Activated T-cell treated with anti-CD3 and anti-CD28 coated beads, Interleukin-2, amount 50 U/mL, for 4 hours (primary cell): ENCODE measurements at places on chromosomes 13 and 19.
A peak's percentile ranks its signal among the peaks of the same experiment; 100 is the strongest.

DNA sequence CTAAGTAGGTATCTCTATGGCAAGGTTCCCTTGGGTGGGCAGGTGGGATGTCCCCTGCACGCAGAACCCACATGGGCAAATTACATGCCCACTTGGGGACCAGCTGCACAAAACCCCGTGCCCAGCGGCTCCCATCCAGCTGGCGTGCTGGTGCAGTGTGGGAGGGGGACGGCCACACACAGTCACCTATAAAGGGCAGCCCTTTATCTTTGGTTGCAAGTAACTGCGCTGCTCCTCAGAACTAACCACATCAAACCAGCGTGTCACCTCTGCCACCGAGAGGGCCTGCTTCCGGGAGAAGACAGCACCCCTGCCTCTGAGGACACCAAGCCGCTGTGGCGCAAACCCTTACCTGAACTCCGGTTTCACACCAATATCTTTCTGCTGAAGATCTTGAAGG, 32.2 kb downstream of the ANKRD27 start:
- peak; percentile 47 for DNase-seq

- no peak for DNase-seq
Observed at GRCh38 chr13:106083620-106084350, 451.7 kb downstream of the EFNB2 start.

DNA sequence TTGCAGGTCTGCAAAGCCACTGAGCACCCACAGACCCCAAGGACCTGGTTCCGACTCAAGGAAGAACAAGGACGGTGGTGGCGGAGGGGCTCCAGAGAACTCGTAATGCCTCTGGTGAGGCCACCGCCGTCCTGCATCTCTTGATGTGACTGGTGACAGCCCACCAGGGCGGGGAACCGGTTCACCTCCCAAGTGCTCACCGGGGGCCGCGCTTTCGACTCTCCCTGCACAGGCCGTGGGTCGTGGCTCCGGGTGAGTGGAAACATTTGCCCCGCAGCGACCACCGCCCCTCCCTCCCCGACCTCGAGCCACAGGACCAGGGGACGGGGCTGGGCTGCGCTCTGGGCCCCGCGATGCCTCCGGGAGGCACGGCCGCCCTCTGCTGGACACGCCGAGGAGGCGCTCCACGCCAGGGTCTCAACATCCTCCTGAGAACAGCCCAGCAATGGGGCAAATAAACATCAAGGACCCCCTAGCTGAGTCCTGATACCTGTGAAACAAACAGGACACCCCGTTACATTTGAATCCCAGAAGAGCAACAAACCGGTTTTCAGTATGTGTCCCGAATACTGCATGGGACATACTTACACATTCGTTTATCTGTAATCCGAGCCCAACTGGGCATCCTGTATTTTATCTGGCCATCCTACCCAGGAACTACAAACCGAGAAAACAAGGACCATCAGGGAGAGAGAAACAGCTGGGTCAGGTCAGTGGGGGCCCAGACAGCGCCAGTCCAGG, 3.9 kb upstream of the PLPP2 start:
- peak; percentile 30 for DNase-seq

GRCh38 chr13:63409791-63410351, 1994.2 kb upstream of the PCDH20 start:
- DNase-seq, result no peak

GRCh38 chr19:5966215-5966614, 11.7 kb downstream of the RANBP3 start:
- DNase-seq, result no peak

GRCh38 chr13:77338961-77339401, 12.1 kb upstream of the MYCBP2 start:
- DNase-seq, result no peak

- DNase-seq, result no peak
Observed at GRCh38 chr13:90365130-90365529, 982.4 kb upstream of the MIR17HG start.

- no peak for DNase-seq
Observed at GRCh38 chr13:91659256-91660075, 261.0 kb downstream of the GPC5 start.

DNA sequence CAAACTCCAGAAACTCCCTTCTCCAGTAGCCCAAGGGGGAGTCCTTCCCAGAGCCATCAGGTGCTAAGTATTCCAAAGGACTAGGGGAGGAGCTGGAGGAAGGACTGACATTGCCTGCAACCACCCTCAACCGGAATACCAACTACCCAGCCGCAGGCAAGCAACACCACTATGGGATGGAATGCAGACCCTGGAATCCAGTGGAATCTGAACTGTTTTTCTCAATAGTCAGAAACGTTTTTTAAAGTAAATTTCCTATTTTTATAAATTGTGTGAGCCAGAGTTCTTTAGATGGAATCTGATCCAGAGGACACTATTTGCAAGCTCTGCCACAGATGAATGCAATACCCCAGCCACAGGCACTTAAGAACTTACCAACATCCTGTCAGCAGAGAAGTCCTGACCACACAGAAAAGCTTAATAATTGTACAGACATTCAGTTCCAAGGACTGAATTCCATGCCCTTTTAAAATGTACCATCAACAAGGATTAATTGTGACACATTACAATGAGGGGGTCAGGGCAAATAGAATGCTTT, 92.1 kb downstream of the USP12 start:
- no peak for DNase-seq

- DNase-seq, result peak; percentile 29
Observed at GRCh38 chr19:38047049-38047438, 140.0 kb downstream of the SIPA1L3 start.

DNA sequence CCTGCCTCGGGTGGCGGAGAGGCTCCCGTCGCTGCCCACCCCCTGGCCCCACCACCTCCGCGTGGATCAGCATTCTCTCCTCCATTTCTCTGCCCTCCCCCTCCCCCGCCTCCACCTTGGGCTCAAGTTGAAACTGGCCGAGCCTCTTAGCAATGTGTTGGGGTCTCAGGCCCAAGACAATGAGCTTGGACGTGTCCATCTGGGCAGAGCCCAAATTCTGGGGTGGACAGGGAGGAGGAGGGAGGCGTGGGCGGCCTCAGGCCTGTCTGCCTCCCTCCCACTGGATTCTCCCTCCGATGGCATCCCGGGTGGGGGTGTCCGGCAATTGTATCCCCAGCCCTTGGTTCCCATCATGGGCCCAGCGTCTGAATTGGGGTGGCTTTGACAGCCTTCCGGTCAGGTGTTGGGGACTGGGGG, 1.2 kb downstream of the CELF5 start:
- no peak for DNase-seq

DNA sequence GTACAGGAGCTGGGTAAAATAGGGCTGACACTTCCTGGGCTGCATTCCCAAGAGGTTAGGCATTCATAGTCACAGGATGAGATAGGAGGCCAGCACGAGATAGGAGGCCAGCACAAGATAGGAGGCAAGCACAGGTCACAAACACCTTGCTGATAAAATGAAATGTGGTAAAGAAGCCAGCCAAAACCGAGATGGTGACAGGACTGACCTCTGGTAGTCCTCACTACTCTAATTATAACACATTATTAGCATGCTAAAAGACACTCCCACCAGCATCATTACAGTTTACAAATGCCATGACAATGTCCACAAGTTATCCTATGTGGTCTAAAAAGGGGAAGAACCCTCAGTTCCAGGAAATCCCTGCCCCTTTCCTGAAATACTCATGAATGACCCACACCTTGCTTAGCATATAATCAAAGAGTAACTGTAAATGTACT, 20.9 kb upstream of the IGSF23 start:
- DNase-seq, result no peak

DNA sequence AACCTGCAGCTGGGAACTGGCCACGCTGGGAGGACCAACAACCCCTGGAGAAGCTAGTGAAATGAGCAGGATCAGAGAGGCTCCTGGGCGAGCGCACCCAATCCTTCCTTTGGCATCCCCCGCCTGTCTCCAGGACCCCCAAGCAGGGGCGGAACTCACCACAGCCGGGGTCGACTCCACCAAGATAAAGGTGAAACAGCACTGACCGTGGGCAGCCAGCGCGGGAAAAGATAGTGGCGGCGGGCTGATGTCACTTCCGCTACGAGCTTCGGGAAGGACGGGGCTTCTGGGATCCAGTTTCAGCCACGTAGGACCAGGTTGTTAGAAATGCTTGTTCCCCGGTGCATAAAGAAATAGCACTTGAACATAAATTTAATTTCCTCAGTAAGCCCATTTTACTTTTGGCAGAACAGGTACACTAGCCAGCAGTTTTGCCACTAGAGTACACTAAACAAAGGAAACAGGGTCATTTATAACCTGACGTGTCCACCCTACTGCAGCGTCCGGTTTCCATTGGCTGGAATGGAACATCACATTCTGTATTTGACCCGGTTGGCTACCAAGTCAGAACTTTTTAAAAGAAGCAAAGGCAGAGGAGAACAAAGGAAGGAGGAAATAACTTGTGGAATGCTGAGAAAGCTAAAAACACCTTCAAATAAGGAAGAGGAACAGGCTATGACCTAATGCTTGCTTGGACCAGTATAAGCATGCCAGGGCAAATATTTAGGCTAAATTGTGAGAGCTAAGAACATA, 25.5 kb upstream of the ZNF562 start:
- no peak for DNase-seq

DNA sequence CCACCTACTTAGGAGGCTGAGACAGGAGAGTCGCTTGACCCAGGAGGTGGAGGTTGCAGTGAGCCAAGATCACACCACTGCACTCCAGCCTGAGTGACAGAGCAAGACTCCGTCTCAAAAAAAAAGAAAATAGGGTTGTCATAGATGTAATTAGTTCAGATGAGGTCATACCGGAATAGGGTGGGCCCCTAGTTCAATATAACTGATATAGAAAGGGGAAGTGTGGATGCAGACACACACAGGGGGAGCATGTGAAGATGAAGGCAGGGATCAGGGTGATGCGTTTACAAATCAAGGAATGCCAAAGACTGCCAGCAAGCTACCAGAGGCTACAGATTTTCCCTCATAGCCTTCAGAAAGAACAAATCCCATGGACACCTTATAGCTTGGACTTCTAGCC, 24.3 kb upstream of the EEF1AKMT1 start:
- DNase-seq, result no peak

DNA sequence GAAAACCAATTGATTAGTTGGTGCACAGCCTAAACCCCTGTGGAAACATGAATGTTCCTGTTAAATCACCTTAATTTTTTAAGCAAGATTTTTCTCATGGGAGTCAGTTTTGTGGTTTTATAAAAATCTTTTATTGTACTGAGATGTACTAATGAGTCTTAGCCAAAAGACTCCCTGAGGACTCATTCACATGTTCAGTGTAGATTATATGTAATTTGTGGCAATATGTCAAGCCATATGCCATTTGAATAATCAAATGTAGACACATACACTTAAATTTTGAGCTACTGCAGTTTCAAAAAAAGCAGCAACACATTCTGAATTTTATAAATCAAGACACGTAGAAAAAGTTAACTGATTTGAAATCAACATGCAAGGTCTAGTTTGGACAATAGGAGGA, 395.2 kb downstream of the MYO16 start:
- DNase-seq, result no peak

- DNase-seq, result no peak
Observed at GRCh38 chr13:37179645-37180044, 74.2 kb upstream of the CSNK1A1L start.

GRCh38 chr13:101514695-101515275, 62.3 kb downstream of the ITGBL1 start:
- no peak for DNase-seq

DNA sequence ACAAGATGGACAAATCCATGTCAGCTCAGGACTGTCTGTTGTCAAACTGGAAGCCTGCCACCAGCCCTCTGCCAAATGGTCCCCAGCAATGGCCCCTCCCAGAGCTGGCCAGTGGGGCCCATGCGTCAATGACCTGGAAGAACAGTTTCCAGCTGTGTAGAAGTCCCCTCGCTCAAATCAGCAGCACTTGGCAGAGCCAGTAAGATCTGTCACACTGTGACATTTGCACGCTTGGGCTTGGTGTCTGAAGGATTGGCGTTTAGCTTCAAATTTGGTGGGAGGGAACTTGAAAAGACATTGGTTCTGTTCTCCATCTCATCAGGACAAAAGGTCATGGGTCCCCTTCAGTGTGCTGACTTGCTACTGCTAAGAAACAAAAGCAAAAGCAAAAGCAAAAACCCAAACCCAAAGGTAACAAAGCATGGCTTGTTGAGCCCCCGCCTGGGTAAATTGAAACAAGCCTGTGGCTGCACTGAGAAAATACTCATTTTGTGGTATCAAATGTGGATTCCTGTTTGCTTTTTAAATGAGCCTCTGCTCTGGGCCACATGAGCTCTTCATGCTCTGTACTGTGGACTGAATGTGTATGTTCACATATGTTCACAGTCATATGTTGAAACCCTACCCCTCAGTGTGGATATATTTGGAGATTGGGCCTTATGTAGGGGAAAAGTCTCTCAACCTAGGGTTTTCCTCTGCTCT, 253.6 kb upstream of the MAB21L1 start:
- no peak for DNase-seq

DNA sequence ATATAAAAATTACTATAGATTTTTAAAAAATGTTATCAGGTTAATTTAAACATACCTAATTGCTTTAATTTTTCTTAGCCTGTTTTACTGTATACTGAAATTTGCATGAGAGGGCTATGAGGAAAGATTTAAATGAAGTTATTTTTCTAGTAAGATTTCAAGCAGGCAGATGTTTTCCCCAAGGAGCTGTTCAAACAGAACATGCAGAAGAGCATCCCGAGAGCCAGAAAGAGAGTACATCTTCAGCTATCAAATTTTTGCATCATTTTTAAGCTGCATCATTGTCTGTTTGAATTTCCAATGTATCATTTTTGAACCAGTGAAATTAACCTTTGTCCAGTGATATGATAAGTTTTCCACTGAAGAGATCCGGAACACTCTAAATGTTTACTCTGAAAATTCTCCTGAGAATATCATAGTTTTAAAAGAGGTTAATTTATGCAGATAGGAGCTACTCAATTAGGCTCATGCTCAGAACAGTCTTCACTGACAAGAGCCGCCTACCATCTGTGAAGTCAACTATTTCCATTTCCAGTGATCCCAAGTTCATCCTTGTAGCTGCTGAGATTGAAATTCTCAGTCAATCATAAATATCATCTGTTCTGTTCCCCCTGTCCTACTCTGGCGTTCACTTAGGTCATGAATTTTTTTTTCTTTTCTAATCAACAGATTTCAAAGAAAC, 467.7 kb upstream of the NBEA start:
- DNase-seq, result no peak

DNA sequence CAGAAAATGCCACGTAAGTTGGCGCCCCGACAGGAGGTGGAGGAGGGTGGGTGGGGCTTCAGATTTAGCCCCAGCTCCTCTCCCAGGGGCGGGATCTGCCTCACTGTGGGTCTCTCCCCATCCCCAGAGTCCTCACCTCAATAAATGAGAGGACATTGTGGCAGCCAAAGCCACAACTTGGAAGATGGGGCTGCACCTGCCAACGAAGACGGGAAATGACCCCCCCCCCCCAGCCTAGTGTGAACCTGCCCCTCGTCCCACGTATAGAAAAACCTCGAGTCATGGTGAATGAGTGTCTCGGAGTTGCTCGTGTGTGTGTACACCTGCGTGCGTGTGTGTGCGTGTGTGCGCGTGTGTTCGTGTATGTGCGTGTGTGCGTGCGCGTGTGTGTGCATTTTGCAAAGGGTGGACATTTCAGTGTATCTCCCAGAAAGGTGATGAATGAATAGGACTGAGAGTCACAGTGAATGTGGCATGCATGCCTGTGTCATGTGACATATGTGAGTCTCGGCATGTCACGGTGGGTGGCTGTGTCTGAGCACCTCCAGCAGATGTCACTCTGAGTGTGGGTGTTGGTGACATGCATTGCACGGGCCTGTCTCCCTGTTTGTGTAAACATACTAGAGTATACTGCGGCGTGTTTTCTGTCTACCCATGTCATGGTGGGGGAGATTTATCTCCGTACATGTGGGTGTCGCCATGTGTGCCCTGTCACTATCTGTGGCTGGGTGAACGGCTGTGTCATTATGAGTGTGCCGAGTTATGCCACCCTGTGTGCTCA, 1.5 kb upstream of the TRAPPC5 start:
- DNase-seq, result peak; percentile 55
